GM23338 (cell line): ENCODE measurements at places on chromosomes 16 and 17. TPM values are rescaled to one million over a fixed set of nuclear protein-coding genes. Genes with fewer than 3 reads are reported as not detected.

Gene ARL5C
- total RNA-seq = not detected in 2 replicates

DNA sequence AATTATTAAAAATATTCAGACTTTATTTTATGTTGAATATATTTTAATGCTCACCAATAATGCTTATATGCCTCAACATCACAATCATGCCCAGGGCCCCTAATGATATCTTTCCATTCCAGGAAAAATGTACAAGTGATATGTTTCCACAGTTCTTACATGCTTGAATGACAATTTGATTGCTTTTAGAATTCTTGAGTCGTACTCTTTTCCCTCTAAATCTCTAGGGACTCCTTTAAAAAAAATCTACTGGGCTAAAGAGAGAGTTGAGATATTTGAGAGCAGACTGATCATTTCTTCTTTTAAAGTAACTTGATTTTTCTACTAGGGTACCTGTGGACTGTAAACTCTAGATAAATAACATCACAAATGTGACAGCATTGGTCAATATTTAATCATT is 18.2 kb upstream of the HLF start:
- no peak for DNase-seq

- DNase-seq = no peak
Measured at GRCh38 chr17:76369379-76369778, 15.0 kb upstream of the SPHK1 start.

- DNase-seq = no peak
Measured at GRCh38 chr17:67212231-67212630, 32.8 kb downstream of the HELZ start.

DNA sequence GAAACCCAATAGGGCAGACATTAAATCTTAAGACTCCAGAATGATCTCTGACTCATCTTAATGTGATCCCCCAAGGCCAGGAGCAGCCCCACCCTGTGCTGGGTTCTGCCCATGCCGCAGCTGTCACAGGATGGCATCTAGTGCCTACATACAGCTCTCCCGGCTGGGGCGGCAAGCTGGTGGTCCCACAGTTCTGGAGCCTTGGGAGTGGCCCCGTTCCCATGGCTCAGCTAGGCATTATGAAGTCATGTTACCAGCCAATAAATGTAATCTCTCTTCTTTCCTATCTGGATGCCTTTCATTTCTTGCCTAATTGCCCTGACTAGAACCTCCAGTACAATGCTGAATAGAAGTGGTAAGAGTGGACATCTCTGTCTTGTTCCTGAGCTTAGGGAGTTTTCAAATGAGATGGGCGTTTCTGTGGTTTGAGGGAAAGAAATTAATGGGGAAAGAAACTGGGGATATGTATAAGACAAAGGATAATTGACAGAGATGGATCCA is 95.7 kb upstream of the DNAH17 start:
- no peak for DNase-seq

Gene KCNH4
- total RNA-seq = 0.08 and 0.49 TPM in 2 replicates

DNA sequence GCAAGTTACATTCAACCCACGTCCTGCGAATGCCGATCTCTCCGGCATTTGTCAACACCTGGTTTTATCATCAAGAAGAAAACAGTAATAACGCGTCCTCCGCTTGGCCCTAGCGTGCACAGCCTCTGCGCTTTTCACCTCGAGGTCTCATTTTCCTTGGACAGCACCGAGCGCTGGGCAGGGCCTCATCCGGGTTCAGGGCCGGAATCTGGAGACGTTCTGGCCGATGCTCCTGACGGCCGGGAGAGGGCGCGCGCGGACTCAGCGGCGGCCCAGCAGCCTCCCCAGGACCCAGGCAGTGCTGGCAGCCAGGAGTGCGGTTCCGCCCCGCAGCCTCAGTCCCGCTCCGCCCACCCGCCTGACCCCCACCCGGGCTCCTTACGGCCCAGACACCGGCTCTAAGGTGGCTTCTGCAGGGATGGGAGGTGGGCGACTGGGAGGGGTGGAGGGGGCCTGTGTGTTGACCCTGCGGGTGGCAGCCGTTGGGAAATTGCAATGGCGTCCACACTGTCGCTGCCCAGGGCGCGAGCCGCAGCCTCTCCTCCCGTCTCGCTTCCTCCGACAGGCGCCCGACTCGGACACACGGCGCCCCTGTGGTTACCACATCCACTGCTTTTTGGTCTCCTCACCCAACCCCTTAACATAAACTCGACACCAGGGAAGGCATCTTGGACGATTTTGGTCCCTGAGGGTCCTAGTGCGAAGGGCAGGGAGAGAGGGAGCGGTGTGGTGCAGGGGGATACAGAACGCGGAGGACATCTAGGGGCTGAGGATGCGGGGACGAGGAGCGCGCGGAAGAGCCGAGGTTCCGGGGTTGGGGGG is 7.4 kb upstream of the FLYWCH1 start:
- peak; percentile 88 for DNase-seq

DNA sequence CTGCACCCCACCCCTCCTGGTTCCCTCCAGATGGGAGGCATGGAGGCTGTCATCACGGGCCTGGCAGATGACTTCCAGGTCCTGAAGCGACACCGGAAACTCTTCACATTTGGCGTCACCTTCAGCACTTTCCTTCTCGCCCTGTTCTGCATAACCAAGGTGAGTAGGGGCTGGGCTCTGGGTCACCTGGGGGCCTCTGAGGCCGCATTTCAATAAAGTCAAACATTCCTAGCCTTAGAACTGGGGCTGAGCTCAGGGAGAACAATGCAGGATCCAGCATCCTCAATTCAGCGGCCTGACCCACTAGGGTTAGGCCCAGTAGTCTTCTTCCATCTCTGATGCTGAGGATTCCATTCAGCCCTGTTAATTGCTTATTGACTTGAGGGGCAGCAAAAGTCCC is 42.1 kb downstream of the SLC6A2 start:
- peak; percentile 28 for DNase-seq

DNA sequence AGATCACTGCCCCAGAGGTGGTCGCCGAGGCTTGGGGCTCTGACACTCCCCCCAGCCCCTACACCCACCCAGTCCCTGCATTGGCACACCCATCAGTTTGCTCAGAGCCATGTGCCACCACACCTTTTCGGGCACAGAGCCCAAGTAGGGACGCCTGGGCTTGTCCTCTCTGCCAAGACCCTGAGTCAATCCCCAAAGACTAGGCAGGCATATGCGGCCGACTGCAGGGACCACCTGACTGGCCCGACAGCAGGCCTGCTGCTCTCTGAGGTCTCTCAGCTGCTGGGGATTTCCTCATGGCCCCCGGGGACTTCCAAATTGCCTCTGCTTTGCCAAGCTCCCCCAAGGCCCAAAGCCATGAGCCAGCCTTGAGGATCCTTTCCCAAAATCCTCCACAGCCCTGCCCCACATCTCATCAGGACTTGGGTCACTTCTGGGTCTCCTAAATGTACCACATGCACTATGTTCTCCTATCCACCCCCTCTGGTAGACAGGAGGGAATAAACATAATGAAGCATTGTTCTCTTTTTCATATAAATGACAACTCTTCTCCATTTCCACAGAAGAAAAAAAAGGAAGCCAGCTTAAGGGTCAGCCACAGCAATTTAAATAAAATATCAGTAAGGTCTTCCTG is 30.6 kb downstream of the MYO18A start:
- no peak for DNase-seq

DNA sequence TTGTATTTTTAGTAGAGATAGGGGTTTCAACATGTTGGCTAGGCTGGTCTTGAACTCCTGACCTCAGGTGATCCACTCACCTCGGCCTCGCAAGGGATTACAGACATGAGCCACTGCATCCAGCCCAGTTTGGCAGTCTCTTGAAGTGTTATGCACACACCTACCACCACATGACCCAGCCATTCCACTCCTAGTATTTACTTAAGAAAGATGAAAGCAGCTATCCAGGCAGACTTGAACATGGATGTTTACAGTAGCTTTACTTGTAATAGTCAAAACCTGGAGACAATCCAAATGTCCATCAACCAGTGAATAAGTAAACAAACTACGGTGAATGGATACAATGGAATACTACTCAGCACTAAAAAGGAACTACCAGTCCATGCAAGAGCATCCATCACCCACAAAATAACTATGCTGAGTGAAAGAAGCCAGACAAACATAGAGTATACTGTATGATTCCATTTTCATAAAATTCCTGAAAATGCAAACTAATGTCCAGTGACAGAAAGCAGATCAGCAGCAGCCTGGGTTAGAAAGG is 37.8 kb upstream of the RASD1 start:
- no peak for DNase-seq

Gene CFAP97D1
- total RNA-seq = 0.07 and 0.12 TPM in 2 replicates

Gene RNF167
- total RNA-seq = 84.4 and 87.0 TPM in 2 replicates

DNA sequence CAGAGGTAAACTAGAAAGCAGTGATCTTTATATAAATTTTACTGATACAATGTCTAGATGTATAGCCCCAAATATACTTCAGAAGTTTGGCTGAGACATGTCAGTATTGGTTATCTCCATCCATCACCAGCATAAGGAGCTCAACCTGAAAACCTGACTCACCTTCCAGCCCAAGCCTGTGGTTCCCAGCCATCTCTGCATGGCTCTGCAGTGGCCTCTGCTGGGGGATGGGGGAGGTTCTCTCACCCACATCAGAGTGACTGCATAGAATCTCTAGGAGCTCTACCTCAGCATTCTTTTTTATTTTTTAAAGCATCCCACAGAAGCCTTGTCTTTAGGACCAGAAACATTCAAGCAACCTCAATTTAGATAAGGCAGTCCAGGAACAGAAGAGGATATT is 27.3 kb downstream of the USP7 start:
- peak; percentile 87 for DNase-seq

Gene PTX4
- total RNA-seq = not detected in 2 replicates

DNA sequence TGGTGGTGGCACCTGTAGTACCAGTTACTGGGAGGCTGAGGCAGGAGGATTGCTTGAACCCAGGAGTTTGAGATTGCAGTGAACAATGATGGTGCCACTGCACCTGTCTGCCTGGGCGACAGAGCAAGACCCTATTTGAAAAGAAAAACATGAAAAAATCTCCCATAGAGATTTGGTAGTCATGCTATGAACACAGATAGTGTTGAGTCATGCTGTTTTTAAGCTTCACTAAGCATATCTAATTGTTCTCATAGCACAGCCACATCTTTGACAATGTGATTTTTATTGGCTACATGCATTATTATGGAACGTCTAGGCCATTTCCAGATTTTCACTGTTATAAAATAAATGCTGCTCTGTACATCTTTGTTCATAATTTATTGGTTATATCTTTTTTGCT is 6.0 kb downstream of the IL34 start:
- no peak for DNase-seq

DNA sequence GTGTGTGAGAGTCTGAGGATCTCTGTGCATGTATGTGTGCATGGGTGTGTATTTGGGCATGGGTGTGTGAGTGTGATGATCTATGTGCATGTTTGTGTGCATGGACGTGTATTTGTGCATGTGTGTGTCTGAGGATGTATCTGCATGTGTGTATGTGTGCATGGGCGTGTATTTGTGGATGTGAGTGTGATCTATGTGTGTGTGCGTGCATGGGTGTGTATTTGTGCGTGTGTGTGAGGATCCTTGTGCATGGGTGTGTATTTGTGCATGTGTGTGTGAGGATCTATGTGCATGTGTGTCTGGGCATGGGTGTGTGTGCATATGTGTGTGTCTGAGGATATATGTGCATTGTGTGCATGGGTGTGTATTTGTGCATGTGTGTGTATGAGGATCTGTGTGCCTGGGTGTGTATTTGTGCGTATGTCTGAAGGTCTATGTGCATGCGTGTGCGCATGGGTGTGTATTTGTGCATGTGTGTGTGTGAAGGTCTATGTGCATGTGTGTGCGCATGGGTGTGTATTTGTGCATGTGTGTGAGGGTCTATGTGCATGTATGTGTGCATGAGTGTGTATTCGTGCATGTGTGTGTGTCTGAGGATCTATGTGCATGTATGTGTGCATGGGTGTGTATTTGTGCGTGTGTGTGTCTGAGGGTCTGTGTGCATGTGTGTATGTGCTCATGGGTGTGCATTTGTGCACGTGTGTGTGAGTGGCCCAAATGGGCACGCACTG is 26.5 kb upstream of the ITGAX start:
- no peak for DNase-seq

GRCh38 chr17:81309859-81310839 is 15.0 kb upstream of the SLC38A10 start:
- DNase-seq = no peak

DNA sequence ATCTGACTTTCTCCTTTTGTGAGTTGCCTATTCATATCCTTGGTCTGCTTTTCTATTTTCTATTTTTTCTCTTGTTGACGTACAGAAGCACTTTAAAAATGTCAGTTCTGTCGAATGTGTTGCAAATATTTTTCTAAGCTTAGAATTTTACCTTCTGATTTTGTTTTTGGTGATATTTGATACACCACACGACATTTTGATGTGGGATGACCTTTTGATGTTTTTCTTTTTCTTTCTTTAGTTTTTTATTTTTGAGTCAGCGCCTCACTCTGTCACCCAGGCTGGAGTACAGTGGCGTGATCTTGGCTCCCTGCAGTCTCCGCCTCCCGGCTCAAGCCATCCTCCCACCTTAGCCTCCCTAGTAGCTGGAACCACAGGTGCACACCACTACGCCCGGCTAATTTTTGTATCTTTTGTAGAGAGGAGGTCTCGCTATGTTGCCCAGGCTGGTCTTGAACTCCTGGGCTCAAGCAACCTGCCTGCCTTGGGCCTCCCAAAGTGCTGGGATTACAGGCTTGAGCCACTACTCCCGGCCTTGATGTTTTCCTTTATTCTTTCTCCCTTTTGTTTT is 39.6 kb downstream of the WSB1 start:
- no peak for DNase-seq

GRCh38 chr17:33106525-33107165 is 115.0 kb downstream of the SPACA3 start:
- DNase-seq = peak; percentile 17

- no peak for DNase-seq
Measured at GRCh38 chr16:25124503-25124902, 13.0 kb downstream of the LCMT1 start.

DNA sequence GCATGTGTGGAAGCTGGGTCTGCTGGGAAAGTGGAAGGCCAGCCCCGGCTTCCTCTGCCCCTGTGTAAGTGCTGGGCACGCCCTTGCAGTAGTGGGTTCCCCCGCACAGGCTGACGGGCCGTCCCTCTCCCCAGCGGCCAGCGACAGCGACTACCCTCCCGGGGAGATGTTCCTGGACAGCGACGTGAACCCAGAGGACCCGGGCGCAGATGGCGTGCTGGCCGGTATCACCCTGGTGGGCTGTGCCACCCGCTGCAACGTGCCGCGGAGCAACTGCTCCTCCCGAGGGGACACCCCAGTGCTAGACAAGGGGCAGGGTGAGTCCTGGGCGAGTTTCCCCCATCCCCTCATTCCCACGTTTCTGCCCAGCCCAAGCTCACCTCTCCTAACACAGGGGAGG is 5.5 kb downstream of the NME3 start:
- no peak for DNase-seq

Gene CMIP
- total RNA-seq = 49.8 and 62.3 TPM in 2 replicates

- DNase-seq = no peak
Measured at GRCh38 chr16:23293016-23293415, 9.1 kb upstream of the SCNN1B start.

DNA sequence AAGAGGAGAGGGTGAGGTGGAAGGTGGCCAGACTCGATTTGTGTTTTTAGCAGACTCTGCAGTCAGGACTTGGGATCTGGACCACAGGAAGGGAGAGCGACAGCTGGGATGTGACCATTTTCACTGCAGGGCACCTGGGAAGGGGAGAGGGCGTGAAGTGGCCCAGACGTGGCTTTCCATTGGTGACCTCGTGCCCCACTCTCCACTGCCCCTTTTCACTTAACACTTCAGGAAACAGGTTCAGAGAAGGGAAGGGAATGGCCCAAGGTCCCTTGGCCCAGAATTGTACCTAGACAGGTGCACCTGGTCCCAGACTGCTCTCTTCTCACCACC is 22.9 kb upstream of the MPRIP start:
- DNase-seq = no peak

- no peak for DNase-seq
Measured at GRCh38 chr16:30083216-30084055, 7.6 kb downstream of the PPP4C start.

- DNase-seq = no peak
Measured at GRCh38 chr16:25035494-25036405, 20.6 kb upstream of the ARHGAP17 start.

Gene PRSS21
- 1.1 and 2.4 TPM in 2 replicates for total RNA-seq
